CD4-positive, alpha-beta T cell treated with Interleukin-17A for 1 hour (primary cell): ENCODE measurements at places on chromosomes 2 and 18.
A peak's percentile ranks its signal among the peaks of the same experiment; 100 is the strongest.

- DNase-seq: no peak
Observed at GRCh38 chr18:41096504-41096903, 858.5 kb upstream of the PIK3C3 start.

DNA sequence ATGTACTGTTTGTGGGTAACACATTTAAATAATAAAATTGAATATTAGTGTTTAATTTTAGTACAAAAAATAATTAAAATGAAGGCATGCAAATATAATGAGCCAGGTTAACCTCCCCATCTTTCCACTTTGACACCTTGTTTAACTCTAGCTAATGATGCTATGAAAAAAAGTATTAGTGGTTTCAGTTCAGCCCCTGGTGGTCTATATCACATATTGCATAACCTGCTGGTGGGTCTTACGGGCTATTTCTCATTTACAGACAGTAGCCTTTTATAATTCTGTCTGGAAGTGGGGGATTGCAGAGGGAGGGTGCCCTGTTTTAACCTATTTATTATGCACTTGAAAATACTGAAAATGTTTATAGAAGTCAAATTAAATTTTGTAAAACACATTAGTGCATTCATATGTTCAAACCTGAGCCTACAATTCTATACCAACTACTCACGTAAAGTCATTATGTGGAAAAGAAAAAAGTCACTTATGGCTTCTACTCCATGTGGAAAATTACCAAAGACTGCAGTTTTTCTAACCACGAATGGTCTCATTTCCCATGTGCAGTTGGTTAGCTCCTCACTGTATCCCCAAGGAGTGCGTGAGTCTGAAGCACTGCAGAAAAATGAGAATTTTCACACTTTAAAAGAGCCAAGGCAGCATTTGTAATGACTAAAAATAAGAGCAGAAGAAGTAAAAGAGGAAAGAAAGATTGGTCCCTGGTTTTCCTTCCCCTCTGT, 381.0 kb downstream of the MTX2 start:
- DNase-seq: no peak

DNA sequence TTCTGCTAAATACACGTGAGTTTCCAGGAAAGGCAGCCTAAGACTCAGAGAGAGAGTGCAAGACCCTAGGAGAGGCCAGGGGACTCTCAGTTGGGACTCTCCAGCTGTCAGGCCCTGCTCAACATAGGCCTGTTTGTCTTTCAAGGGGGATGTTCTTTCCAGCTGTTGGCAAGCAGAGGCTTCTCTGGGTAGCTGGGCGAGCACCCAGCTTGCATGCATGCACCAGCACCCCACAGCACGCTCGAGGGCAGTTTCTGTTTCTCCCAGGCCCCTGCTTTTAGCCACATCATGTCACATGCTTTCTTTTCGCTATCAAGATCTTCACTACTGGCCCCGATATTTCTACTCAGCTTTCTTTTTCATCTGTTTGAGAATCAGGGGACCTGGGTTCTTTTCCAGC, 479.3 kb upstream of the HS6ST1 start:
- DNase-seq: no peak

DNA sequence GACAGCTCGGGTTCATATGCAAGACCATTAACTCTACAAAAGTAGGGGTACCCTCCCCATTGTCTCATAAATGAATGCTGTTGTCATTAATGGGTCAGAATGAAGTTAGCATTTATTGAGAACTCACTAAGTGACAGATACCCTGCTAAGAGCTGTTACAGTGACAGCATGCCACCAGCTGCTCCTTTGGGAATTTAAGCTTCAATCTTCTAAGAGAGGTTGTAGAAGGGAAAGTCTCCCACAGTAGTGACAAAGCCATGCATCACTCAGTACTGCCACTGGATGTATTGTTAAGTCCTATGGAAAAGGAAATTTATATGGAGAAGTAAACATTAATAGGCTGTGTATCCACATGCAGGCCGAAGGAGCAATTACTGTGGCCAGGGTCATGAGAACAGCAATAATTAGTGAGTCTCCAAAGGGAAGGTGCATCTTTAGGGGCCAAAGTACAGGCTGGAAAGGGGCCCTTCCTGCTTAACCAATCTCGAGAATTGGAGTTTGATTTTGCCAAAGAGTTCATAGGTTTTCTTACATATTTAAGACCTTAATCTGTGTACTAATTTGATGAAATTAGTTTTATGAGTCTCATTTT, 64.5 kb upstream of the FAM124B start:
- DNase-seq: no peak

- no peak for DNase-seq
Observed at GRCh38 chr2:216540920-216541319, 42.3 kb downstream of the RPL37A start.

DNA sequence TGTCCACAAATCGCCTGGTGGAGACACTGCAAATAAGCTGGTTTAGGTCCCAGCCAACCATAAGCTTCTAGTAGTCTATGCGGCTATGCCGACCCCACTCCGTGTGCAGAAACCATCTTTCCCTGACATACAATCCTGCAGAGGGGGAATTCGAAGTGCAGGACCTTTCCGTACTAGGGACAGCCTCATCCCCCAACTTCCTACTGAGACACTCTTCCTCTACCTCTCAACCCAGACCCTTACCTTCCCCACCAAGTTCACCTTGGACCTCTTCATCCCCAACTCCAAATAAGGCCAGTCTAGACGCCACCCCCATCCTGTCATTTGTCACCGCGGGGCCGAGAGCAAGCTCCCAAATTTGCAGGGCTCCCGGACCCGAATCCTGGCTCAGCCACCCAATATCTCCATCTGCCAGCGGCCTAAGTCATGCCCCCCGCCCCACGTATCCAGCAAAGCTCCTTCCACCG, 496 bp downstream of the SUCLG1 start:
- peak; percentile 26 for DNase-seq

- DNase-seq: no peak
Observed at GRCh38 chr2:200788121-200788718, 23.5 kb upstream of the BZW1 start.

DNA sequence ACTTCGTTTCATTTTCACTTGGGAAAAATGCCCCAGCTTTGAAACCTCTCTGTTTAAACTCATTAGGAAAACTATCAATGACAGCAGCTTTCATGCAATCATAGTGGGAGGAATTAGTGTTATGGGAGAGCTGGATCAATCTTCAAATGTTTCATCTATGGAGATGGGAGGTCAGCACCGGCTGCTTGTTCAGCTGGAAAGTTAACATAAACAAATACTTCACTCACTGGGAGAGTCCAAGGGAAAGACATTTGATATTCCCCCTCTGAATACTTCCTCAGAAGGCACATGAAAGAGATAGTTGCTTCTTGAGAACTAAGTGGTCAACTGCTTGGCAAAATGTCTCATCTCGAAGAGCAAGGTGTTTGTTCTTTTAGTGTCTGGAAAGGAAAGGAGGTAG, 7.3 kb downstream of the LYPD1 start:
- no peak for DNase-seq

GRCh38 chr2:70959851-70960832, 18.3 kb upstream of the ANKRD53 start:
- no peak for DNase-seq

- DNase-seq: no peak
Observed at GRCh38 chr18:57901825-57902589, 98.9 kb upstream of the ATP8B1 start.

GRCh38 chr18:79485788-79486355, 90.1 kb downstream of the NFATC1 start:
- DNase-seq: no peak

GRCh38 chr2:109384308-109385271, 229.2 kb downstream of the SEPTIN10 start:
- DNase-seq: no peak

GRCh38 chr18:28412521-28412920, 235.6 kb upstream of the CDH2 start:
- DNase-seq: no peak

DNA sequence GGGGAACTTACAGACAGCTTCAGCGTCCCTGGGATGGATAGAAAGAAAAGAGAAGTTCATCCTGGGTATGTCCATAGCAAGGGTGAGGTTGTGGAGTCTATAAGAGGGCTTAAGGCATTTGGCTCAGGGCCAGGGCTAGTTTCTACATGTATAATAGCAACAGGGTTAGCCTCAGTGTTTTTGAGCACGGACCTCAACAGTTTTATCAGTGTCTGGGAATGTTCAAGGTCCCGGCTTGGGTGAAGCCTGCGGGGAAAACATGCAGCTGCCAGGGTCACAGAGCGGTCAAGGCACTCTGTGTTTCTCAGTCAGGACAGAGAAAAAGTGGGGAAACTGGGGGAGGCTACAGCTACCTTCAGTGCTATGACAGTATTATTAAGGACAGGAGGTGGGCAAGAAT, 427.7 kb upstream of the HS6ST1 start:
- no peak for DNase-seq

DNA sequence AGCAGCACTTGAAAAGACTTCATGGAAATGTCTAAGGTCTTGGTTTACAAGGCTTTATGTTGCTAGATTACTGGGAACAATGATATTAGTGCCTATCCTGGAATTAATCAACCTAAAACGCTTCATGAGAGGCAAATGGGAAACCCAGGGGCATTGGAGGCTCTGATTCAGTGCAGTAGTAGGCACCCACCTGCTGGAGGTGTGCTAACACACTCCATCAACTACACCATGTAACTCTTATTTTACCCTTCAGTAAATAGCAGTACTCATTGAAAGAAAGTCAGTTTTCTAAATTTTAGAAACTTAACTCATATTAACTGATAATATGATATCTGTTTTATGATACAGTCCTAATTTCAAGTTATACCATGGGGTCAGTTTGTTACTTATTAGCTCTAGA, 17.4 kb upstream of the HNRNPA3 start:
- DNase-seq: no peak

DNA sequence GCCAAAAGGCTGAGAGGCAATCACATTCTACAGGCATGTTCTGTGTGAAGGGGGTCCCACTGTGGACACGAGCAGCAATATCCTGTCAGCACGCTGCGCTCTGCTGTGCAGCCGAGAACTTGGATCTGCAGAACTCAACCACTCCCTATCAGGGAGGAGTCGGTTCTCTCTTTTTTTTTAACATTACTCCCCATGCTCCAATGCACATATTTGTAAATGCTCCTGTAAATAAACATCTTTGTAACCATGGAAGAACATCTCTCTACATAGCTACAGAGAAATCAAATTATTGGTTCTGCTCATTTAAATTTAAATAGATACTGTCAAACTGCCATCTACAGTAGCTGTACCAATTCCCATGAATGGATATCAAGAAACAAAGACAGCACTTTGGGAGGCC, 3.0 kb upstream of the ANKRD23 start:
- DNase-seq: no peak

DNA sequence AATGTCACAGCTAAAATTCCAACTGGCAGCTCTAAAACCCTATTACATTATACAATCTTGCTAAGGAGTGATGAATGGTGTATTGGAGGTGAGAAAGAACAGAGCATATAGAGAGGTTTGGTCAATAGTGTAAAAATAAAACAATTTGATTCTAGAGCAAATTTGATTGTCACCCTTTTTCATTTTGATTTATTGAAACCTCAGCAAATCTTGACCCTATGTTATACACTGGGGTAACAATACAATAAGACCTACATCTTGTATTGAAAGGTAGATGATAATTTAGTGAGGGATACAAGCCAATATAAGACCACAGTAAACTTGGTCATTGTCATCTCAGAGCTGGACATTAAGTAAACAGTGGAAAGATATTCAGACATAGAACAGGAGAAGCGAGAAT, 671.9 kb downstream of the IRS1 start:
- no peak for DNase-seq

DNA sequence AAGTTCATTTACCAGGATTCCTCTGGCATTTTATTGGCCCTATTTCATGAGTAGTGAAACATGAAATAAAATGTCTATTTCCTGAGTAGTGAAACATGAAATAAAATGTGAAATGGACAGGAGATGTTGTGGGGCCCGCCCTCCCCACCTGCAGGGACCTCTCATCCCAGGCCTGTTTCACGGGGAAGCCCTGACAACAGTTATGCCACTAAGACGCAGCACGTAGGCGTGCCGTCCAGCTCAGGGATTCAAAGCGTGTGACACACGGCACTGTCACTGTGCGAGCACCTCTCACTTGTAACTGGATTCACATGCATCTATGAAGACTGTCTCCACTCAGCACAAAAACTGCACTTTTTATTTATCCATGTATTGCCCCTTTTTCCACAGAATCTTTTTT, 83.4 kb upstream of the SNTG2 start:
- DNase-seq: no peak

DNA sequence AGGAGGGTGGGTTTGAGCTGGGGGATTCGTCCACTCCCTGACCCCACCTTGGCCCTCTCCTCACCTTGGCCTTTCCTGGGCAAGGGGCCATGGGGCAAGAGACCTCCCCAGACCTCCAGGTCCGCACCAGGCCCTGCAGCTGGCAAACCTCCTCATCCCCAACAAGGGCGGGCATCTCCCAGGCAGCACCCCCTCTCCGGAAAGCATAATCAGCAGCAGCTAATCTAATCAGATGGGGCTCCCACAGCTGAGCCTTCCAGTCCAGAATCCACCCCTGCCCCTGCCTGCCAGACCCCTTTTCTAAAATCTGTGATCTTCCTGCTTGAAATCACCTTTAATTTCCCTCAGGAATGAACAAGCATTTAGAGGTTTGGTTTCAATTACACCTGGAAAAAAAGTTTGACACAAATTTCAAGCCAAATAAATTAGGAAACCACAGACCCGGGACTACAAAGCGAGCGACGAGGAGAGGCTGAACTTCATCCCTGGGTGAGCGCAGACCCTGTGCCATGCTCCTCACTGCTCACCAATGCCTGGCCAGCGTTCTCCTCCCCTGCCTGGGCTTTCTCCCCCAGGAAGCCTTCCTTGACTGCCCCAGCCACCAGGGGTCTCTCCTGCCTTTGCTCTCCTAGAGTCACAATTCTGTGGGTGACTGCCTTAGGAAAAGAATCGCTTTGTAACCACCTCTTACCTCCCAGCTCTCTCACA, 143.0 kb upstream of the MYCN start:
- DNase-seq: no peak

DNA sequence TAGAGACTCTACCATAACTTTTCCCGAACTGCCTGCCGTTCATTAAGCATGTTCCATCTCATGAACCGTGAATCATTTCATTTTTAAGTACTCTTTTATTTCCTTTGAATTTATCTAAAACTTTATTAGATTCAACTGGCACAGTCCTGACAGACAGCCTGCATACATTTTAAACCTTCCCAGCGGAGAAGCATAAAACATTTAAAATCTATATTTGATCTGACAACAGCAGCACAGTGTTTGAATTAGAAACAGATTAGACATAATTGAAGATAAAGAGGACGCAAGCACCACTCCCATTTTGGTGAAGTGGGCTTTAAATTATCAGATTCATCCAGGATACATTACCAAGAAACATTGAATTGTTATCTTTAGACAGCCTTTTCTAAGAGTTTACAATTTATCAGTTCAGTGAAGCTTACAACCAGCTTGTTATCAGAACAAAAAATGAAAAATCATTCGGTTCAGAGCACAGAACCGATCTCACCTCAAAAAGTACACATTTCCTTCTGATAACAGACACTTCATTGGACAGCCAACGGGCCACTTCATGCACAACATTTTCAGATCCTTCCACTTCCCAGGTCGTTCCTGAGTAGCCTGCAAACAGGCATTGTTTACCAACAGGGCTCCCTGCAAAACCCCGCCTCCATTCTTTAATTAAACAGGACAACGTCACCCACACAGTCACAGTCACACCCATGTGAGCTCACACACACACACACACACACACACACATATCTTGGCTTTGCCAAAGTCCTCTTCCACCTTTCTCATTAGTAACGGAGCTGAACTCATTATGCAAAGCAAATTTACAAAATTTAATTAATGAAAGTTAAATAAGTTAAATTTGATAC, 171.2 kb downstream of the SP3 start:
- DNase-seq: no peak
